NCI-H2171 (cell line): ENCODE measurements at places on chromosomes 4 and X.

DNA sequence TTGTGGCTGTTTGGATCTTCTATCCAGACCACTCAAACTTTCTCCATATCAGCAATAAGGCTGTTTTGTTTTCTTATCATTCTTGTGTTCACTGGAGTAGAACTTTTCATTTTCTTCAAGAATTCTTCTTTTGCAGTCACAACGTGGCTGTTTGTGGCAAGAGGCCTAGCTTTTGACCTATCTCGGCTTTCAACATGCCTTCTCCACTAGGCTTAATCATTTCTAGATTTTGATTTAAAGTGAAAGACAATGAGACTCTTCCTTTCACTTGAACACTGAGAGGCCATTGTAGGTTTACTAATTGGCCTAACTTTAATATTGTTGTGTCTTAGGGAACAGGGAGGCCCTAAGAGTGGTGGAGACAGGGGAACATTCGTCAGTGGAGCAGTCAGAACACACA is 19.1 kb downstream of the FGF2 start:
- DNase-seq, result no peak

GRCh38 chrX:64093761-64094160 is 111.7 kb downstream of the AMER1 start:
- DNase-seq, result no peak

- no peak for DNase-seq
These were observed 142.7 kb upstream of the PAQR3 start for GRCh38 chr4:79081973-79082372.

GRCh38 chr4:118718511-118719170 is 33.4 kb downstream of the METTL14 start:
- DNase-seq, result no peak

GRCh38 chrX:121894756-121895155 is 847.3 kb downstream of the GLUD2 start:
- no peak for DNase-seq

GRCh38 chrX:9864011-9864410 is 77.8 kb downstream of the SHROOM2 start:
- DNase-seq, result no peak

GRCh38 chr4:149980941-149981340 is 97.3 kb upstream of the DCLK2 start:
- DNase-seq, result no peak

- DNase-seq, result no peak
These were observed 631 bp downstream of the EVC start for GRCh38 chr4:5711479-5712184.

GRCh38 chrX:16258882-16259281 is 91.6 kb downstream of the MAGEB17 start:
- no peak for DNase-seq

DNA sequence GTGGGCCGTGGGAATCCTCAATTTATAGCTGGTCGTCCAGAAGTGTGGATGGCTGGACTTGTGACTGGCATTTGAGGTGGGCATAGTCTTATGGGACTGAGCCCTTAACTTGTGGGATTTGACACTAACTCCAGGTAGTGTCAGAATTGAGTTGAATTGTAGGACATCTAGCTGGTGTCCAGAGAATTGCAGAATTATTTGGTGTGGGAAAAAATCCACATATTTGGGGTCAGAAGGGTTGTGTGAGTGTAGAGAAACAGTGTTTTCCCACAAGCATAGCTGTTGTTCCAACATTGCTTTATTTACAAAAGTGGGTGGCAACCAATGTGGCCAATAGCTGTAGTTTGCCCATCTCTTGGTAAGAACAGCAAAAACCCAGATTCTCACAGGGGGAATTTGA is 91.3 kb downstream of the MOSPD2 start:
- DNase-seq, result no peak

GRCh38 chr4:13963601-13964000 is 336.1 kb upstream of the BOD1L1 start:
- no peak for DNase-seq
